NCI-H510A treated with DMSO at 0.1 percent for 48 hours (cell line): ENCODE measurements at places on chromosomes 7 and 10.

DNA sequence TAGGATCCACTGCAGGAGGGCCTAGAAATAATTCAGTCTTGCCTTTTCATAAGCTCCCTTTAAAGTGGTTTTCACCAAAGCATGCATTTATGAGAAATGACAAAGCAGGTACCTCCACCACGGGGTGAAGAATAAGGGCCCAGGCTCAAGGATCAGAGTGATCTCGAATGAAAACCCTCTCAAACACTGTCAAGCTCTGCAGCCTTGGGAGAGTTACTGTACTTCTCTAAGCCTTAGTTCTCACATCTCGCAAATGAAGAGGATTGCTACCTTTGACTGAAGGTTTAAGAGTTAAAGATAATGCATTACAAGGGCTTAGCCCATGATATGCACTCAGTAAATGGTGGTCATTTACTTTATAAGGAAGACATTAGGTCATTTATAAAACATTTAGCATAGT lies 81.7 kb downstream of the CUBN start:
- no peak for DNase-seq

GRCh38 chr7:149398195-149398820 lies 62.6 kb downstream of the ZNF777 start:
- no peak for DNase-seq

GRCh38 chr7:96199421-96199820 lies 122.5 kb downstream of the SLC25A13 start:
- DNase-seq, result no peak

DNA sequence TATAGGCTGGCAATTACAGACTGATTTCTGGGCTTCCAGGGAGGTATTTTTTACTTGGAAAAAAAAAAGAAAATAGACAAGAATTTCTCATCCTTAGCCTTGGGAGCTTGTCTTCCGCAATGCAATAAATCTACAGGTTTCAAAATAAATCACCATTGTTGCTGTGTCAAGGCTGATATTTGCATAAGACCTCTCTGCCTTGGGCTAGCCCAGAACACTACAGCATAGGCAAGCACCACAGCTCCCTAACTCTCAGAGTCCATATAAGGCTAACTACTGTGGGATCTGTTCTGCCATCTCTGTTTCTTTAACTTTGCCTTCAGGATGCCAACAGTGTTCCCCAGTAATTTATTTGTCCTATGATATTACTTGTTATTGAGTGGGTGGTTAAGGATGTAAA lies 64.4 kb downstream of the ZWINT start:
- DNase-seq, result no peak

DNA sequence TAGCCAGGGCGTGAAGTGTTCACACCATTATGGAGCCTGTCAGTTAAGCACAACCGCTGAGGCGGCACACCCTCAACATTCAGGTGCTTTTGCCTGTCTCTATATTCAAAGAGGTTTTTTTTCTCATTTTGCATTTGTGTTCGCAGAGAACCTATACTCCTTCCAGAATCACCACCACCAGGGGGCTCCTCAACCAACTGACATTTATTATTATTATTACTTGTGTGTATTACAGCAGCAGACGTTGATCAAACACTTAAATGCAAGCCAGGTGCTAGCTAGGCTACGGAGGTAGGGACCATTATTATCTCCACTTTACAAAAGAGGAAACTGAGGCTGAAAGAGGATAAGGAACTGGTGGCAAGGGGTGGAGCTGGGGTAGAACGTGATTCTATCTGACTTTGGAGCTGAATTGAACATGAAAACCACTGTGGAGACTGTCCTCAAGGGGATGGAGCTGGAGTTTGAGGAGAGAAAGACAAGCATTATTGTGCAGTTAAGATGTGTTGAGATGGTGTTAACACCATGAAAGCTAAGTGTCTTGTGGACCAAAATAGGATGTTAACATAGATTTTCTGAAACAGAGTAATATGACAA lies 133.8 kb upstream of the PLXNA4 start:
- no peak for DNase-seq

- DNase-seq, result no peak
Measured at GRCh38 chr10:30166929-30167328, 107.5 kb upstream of the JCAD start.

- no peak for DNase-seq
Measured at GRCh38 chr7:108659261-108659660, 89.6 kb downstream of the DNAJB9 start.

DNA sequence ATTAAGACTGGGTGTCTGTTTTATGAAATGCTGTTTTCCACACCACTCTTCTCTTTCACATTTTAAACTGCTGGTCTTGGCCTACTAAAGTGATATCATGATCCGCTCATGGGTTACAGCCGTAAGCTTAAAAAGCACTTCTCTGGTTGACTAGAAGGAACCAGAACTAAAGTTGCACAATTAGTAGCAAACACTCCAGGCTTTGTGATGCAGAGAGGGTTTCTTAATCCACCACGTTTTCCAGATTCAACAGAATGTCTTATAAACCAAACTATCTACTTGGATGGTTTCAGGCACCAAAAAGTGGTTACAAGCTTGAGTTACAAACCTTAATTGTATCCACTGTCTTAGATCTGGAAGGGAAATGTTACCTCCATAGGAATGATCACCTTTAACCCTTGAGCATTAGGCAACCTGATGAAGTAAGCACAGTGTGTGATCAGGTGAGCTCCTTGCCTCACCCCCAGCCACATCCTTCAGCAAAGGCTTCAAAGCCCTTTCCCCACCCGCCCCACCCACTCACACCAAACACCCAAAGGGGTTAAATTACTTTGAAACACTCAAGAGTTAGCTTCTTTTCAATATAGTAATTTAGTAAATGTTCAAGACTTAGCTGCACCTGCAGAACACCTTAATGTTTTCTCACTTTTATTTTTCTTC lies 3.5 kb downstream of the ELMO1 start:
- DNase-seq, result no peak

DNA sequence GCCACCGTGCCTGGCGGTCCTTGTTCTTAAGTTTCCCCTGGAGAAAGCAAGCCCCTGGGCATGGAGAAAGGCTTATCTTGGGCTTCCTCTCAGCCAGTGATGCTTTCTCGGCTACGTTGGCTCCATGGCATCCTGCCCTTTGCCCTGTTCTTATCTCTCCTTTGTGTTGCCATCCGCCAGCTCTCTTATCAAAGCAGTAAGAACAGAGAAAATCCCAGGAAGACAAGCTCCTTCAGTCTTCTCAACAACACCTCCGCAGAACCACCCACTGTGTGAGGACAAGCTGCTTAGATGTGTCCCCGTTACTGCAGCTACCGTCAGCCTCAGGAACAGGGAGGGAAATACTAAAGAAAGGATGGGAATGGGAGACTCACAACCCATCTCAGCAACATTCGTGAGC lies 3.3 kb downstream of the PLEKHS1 start:
- DNase-seq, result no peak

GRCh38 chr10:100229819-100230422 lies 525 bp upstream of the CHUK start:
- no peak for DNase-seq

- DNase-seq, result no peak
Measured at GRCh38 chr10:18501198-18501597, 150.2 kb downstream of the NSUN6 start.

DNA sequence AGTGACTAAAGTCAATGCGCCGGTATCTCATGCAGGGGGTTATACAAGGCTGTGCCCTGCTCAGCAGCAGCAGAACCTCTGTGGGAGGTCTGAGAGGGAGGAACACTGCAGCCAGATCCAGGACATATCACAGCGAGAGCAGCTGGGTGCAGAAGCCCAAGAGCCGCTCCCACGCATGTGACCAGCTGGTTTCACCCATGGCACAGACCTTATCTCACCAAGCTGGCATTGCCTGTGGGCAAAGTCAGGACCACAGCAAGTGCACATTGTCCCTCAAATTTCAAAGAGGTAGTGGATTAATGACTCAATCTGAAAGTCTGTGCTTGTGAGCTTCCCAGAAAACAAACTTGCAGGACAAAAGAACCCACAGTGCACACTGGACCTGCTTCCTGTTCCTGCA lies 31.6 kb upstream of the AKR1C1 start:
- DNase-seq, result no peak

DNA sequence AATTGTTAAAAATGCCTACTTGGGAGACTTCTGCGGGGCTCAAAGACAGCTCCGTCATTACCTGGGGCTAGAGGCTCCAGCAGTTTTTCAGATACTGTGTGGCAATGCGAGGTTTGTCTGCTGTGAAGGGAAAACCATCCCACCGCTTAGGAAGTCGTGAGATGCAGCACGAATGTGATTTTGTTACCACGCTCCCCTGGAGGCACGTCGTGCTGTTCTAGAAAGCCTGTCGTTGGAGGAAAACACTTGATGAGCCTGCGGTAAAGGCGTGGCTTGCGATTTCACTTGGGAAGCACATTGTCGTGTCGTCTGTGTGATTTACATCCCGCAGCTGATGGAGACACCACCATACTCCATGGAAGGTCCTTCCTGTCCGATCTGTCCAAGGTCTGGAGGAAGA lies 39.3 kb downstream of the CAMK1D start:
- peak; percentile 11 for DNase-seq

DNA sequence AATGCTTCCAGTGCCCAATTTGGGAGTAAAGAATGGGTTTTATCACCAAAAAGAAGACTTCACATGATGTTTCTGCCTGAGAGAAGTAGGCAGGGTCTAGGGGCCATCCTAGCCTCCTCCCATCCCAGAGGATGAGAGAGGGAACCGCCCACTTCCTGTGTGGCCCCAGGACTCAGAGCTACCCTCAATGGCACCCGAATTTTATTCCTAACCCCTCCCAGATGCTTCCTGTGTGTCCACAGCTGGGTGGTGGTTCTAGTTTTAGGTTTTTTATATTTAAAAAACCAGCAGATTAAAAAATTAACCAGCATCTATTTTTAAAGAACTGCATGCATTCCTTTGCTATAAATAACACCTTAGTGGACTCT lies 583.5 kb downstream of the PTPRN2 start:
- no peak for DNase-seq

GRCh38 chr7:23956772-23957576 lies 247.0 kb downstream of the STK31 start:
- no peak for DNase-seq

DNA sequence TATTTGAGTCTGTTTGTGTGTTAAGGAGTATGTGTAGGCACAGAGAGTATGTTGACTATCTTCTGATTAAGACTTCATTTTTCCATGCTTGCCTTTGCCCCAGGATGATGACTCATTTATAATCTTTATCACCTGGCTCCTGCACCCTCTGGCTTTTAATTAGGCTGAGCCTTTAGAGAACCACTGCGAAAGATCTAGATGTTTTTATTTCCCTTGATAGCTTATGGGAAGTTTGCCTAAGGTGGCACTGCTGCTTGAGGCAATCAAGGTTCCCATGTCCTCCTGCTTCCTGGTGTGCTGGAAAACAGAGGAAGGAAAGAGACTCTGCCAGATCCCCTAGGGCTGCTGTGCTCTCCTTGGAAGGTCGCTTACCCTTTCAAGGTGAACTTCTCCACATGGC lies 114.6 kb downstream of the ARL4A start:
- no peak for DNase-seq

- no peak for DNase-seq
Measured at GRCh38 chr10:85787881-85788280, 578.7 kb downstream of the GRID1 start.

DNA sequence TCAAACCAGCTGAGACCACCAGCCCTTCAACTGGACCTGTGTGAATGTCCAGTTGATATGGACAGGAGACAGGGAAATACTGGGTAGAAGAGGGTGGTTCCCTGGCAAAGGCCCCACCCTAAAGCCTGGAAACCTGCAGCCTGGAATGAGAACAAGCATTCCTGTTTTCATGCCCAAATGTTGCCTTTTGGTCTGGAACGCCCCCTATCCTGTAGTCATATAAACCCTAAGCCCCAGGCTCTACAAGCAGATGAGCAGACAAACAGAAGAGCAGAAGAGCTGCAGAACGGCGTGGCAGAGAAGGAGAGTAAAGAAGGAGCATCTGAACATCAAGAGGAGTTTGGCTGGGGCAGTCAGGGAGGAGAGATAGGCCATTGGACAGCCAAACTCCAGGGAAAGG lies 38.4 kb downstream of the SYPL1 start:
- no peak for DNase-seq

DNA sequence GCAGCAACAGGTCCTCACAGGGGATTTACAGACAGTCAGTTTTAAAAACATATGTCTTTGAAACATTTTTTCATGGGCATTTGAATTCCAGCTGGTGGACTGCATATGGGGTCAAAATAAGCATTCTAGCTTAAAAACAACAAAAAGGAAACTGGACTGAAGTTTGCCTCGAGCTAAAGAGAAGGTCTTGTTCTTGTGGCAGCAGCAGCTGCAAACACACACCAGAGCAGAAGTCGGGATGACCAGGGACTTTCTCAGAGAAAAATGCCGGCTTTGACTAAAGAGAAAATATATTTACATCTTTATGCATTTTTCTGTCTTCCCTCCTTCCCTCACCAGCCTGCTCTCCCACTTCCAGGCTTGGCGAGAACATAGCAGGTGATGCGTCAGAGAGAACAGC lies 361.4 kb downstream of the CXCL12 start:
- no peak for DNase-seq

GRCh38 chr10:13092291-13093102 lies 7.5 kb upstream of the OPTN start:
- no peak for DNase-seq

DNA sequence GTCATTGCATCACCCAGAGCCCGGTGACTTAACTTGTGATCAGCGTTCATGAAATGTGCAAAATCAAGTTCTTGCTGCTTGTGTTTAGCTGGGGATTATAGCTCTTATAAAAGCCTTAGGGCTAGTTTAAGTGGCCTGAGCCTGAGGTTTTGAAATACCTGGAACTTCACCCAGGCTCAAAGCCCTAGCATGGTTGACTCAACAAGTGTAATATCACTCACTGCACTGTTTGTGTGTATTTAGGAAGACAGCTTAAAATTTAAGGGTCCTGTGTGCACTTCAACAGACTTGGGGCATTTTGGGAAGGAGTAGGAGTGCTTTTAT lies 489.5 kb downstream of the GATA3 start:
- no peak for DNase-seq

- DNase-seq, result peak; percentile 85
Measured at GRCh38 chr10:12195603-12196506, at the start of the genes CDC123 and NUDT5. TSS of gene CDC123 (plus strand) at chr10:12196188. CDS start at chr10:12196246, 58 bp downstream. TSS of gene NUDT5 (minus strand) at chr10:12195891. CDS start at chr10:12186291, 9,600 bp downstream.

- DNase-seq, result no peak
Measured at GRCh38 chr7:93889261-93889660, 1.3 kb downstream of the TFPI2 start.

- peak; percentile 41 for DNase-seq
Measured at GRCh38 chr7:114414156-114415063, at the start of gene FOXP2. TSS of gene FOXP2 (plus strand) at chr7:114414815. CDS start at chr7:114426512, 11,697 bp downstream.

- no peak for DNase-seq
Measured at GRCh38 chr10:83820033-83820432, 319.3 kb upstream of the GHITM start.

DNA sequence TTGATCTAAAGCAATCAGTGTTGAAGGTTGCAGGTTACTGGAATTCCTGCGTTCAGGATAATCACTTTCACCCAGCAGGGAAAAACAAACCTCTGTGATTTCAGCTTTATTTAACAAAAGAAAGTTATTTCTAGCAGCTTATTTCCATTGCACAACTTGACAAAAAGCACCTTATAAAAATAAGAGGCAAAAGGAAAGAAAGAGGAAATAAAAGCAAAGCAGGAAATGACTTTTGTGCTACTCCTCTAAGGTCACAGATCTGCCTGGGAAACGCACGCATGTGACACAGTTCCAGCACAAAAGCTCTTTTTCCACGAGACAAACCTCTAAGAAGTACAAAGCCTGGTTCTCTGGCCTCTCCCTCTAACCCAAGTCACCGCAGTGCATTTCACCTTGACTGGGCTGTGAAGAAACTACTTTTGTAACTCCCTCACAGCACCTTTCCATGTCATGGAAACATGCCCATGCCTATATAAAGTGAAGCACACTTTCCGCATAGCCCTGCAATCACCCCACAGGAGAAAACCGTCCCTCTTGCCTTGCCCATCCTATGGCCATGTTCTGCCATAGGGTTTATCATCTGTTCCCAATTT lies 870 bp downstream of the ANK3 start:
- no peak for DNase-seq
